ENCODE measurements at places on chromosomes 13 and 19.

- no peak for DNase-seq
Measured at GRCh38 chr13:91659256-91660075, 261.0 kb downstream of the GPC5 start.

GRCh38 chr13:28942906-28943305 lies 122.8 kb downstream of the MTUS2 start:
- no peak for DNase-seq

- DNase-seq, result no peak
Measured at GRCh38 chr19:4060621-4061177, 6.0 kb downstream of the ZBTB7A start.

GRCh38 chr19:54574527-54575056 lies 1.0 kb downstream of the LILRA2 start:
- no peak for DNase-seq

- DNase-seq, result no peak
Measured at GRCh38 chr19:48779636-48780035, 24.3 kb downstream of the FGF21 start.

DNA sequence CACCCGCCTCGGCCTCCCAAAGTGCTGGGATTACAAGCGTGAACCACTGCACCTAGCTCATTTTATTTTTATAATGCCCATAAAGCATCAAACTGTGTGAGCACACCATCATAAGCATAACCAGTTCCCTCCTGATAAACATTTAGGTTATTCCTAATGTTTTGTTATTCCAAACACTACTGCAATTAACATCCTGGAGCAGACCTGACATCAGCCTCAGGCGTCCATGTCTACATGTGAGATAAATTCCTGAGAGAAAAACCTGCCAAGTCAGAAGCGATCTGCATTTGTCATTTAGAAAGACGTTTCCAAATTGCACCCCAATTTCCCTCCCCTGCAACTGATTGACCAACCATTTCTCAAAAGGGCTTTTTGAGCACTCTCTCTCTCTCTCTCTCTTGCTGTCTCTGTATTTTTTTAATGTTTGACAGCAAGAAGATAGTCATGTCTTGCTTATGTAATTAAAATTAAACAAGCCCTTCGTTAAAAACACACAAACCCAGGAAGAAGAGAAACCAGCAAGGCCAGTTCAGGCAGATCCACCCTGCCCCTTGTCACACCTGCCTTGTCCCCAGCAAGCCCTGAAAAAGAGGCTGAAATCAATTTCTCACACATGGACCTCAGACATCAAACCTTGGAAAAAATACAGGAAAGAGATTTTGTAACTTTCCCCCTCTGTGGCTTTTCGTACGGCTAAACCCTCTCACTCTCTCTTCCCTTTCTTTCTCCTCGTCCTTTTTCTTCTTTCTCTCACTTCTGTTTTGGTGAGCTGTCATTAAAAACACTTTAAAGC lies 9.9 kb downstream of the LYPD3 start:
- no peak for DNase-seq

DNA sequence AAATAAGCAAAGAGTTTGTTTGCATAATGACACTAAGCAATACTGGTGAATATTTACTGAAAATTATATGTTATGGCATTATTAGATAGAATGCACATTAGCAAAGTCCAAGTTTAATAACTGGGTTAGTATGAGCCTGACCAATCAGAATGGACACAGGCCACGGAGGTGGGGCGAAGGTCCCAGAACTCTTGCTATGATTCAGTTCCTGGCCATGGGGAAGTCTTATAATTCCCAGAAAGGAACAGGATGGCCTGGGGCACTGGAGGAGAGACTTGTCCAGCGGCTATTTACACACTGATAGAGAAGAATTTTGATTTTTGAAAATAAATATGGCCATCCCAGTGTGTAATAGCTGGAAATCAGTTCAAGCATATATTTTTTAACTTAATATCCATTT lies 372.0 kb downstream of the EFNB2 start:
- DNase-seq, result no peak

GRCh38 chr13:82292334-82292733 lies 1589.9 kb downstream of the SLITRK1 start:
- no peak for DNase-seq

DNA sequence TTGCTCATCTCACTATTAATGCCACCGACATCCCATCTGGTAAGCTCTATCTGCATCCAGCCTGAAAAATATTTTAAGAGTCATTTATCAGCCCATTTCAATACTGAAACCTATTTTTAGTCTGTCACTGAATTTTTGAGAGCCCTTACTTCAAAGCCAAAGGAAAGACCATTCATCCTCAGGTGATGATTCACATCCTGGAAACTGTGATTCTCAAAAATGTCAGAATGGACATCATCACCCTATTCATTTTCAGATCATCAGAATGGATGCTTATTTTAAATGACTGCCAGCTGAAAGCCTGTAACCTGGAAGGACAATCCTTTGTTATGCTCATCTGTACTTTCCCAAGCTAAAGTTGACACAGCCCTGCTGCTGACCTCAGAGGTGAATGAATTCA lies 27.0 kb downstream of the TNFSF11 start:
- no peak for DNase-seq

DNA sequence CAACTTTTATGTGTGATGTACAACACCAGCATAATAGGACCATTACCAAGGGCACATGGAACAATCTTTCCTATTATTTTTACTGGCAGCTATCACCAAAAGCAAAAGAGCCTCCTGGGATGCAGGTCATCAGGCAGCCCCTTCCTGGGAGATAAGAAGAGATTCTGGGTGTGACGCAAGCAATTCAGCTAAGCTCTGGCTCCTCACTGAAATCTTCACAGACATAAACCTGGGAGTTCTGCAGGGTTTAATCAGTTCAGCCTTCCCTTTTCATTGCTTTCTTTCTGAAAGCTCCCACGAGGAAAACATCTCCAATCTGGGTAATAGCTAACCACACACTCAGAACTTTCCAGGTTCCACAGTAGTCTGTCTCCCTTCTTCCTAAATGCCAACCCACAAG lies 341.1 kb downstream of the ENOX1 start:
- DNase-seq, result no peak

DNA sequence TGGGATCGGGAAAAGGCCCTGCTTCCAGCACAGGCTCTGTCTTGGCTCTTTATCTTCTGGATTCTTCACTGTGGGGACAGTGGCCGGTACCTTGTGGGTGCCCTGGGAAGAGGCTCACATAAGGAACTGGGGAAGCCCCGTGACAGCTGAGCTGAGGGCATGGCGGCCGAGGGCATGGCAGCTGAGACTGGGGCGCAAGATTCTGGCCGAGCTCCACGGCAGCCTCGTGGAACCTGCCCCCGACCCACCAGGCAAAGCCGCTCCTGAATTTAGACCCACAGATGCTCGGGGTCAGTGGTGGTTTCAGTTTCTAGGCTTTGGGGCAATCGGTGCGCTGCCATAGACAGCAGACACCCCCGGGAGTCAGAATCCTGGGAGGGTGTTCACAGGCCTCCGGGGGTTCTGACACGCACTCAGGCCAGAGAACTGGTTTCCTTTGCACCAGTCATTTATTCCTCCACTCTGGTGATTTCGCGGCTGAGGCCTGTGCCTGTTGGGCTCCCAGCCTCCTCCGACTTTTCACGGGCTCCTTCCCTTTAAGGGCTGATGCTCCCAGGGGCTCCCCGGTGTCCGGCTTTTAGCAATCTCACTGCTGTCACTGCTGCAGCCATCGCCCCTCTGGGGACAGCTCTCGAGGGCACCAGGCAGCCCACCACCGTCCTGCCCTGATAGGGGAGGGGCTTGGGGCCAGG lies 117.6 kb downstream of the TEX29 start:
- no peak for DNase-seq

DNA sequence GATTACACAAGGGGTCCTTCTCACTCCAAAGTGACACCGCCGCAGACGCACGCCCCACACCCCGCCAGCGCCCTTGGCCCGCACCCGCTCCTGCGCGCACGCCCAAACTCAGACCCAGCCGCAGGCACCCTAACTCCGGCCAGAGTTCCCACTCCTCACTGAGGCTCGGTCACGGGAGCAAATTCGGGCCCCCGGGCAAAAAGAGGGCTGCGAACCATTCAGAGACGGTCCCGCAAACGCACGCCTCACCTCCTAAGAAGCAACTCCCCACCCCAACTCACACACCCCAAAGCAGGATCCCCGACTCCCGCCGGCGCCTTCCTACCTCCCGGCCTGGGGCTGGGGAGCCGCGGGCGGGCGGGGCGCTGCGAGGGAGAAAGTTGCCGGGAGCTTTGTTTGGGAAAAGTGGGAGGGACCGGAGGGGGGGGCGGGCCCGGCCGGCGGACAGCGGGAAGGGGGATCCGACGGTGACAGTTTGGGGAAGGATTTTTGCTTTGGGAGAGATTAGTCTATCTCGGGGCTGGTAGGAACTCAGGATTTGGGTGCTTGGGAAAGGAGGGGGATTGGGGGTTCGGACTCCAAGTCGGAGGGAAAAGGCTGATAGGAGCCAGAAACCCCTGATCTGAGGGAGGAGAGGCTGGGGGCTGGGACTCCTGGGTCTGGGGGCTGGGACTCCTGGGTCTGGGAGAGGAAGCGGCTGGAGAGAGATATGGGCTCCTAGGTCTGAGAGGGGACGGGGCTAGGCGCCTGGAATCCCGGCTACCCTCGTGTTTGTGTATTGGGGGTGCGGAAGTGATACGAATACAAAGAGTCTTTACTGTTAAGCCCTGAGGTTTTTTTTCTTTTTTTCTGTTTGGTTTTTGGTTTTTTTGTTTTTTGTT lies at the start of gene TEAD2:
TEAD2 (minus strand) TSS at position 369 of the 881 bp plus-strand sequence. CDS start 2,341 bp downstream, outside the sequence.
- no peak for DNase-seq
